A549 (cell line): ENCODE measurements at places on chromosomes 7 and 10.

DNA sequence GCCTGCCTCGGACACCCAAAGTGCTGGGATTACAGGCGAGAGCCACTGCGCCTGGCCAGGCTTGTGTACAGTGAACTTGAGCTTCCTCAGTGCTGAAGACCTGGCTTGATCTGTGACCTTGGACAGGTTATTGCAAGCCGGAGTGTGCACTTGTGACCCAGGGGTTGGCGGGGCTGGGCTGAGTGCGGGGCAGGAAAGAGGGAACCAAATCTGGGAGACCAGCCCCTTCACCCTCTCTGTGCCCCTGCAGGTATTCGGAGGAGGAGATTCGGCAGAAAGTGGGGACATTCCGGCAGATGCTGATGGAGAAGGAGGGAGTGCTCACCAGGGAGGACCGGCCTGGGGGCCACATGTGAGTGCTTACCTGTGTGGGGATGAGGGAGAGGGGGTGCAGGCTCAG lies 46.2 kb downstream of the SRRM3 start:
- DNase-seq: no peak

- no peak for DNase-seq
These were observed 14.1 kb upstream of the WDR86 start for GRCh38 chr7:151423936-151424335.

DNA sequence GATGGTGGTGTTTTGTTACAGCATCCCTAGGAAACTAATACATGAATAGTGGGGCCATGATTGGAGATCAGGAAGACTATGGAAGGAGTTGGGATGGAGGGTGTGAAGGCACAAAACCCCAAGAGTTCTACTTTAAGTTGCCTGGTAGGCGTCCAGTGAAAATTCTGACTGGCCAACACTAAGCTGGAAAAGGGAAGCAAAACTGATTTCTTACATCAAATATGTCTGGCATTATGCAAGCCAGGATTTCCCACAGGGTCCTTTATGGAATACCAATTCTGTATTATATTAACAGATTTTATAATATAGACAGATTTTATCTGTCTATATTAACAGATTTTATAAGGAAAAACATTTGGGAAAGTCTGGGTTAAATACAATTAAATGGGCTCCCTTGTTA lies 16.2 kb downstream of the CPVL start:
- no peak for DNase-seq

- no peak for DNase-seq
These were observed 13.3 kb upstream of the IFIT1B start for GRCh38 chr10:89364531-89364930.

- DNase-seq: peak; percentile 79
These were observed at the start of gene SUN1 for GRCh38 chr7:832167-832967. SUN1 (plus strand) TSS chr7:832476; CDS start chr7:832525, 49 bp downstream.

DNA sequence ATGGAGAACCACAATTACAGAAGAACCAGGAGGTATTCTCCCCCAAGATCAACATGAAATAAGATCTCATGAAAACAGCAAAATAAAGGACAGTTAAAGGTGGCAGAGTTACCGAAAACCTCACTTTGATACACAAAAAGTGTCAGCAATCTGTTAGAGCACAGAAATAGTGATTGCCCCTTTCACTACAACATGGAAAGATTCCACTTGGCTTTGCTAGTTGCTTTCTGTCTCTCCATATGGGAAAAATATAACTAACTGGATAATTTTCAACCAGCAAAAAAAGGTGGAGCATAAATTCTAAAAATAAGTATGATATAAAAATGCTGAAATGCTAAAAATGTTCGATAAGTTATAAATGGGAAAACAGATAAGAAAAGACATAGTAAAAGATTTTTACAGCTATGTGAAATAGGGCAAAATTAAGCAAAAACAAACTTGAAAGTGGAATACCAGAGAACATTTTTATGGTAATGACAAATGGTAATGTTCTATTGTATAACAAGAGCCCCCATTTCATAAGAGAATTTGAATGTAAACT lies 90.2 kb downstream of the GPR85 start:
- no peak for DNase-seq

GRCh38 chr7:47893238-47893637 lies 55.0 kb downstream of the PKD1L1 start:
- peak; percentile 22 for DNase-seq

- peak; percentile 27 for DNase-seq
These were observed 19.5 kb upstream of the PPP1R3C start for GRCh38 chr10:91652364-91652763.

GRCh38 chr7:13603661-13604060 lies 385.8 kb downstream of the ETV1 start:
- no peak for DNase-seq

- DNase-seq: no peak
These were observed 14.2 kb downstream of the FBH1 start for GRCh38 chr10:5904227-5904626.

GRCh38 chr10:20912969-20913368 lies 15.9 kb upstream of the NEBL start:
- DNase-seq: no peak

DNA sequence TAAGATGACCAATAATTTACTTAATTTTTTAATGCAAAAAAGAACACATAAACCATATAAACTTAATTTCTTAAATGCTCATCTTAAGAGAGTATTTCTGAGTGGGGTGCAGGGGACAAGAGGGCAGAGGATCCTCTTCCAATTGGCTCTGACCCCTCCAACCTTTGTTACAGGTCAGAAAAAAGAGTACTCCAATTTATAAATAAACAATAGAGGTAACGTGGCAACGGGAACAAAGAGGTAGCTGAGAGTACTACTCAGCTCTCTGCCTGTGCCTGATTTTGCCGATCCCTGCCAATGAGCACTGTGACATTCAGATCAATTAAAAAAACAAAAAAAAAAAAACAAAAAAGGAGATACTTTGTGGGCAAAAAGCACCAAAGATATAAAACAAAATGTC lies 307.9 kb downstream of the PARD3 start:
- no peak for DNase-seq

DNA sequence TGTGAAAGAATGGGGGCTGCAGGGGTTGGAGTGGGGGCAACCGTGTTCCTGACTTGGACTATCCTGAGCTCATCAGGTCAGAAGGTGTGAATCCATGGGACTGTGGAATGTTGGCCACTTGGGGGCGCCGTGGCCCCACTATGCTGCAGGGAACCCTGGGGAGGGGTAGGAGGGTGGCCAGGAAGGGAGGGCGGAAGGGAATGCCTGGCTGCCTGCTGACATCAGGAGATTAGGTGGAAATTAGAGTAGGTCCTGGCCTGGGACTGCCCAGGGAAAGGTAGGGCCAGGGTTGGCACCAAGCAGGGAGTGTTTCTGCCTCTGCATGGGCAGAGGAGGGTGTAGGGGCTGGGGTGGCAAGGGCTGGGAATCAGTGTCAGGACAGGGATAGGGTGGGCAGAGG lies 65.8 kb upstream of the PRSS58 start:
- peak; percentile 28 for DNase-seq

- no peak for DNase-seq
These were observed 26.0 kb upstream of the PCBD1 start for GRCh38 chr10:70914316-70914864.

DNA sequence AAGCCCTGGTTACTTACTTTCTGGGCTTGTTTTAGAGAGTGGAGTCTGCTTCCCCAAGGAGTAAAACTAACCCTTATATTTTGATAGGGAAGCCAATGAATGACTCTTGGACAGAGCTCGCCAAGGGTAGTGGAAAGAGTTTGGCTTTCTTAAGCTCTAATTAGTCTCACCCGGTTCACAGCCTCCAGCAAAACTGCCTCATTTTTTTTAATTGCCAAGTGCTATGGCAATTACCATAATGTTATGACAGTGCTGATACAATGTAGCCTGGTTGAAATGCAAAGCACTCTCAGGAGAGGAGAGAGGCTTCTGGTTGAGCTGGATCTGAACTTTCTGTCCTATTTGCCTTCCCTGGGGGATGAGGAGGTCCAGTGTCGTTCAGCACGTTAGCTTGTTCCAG lies 376.1 kb upstream of the CHRM2 start:
- DNase-seq: no peak

GRCh38 chr10:63003816-63004453 lies 129.2 kb upstream of the NRBF2 start:
- peak; percentile 28 for DNase-seq

DNA sequence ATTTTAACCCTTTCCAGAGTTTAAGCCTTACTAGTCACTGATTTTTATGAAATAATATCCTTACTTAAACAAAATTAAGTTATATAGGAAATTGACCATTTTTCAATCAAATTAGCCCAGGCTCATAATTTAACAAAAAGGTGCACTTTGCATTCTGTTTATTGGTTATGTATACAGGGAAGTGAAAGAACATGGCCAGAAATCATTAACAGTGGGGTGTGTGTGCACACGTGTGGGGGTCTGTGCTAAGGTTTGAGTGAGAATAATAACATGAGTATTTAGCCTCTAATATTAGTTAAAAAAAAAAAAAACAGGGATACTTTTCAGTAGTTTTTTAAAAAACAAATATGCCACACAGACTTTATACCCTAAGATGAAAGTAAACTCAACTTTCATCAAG lies 510.5 kb upstream of the PFKP start:
- DNase-seq: no peak

DNA sequence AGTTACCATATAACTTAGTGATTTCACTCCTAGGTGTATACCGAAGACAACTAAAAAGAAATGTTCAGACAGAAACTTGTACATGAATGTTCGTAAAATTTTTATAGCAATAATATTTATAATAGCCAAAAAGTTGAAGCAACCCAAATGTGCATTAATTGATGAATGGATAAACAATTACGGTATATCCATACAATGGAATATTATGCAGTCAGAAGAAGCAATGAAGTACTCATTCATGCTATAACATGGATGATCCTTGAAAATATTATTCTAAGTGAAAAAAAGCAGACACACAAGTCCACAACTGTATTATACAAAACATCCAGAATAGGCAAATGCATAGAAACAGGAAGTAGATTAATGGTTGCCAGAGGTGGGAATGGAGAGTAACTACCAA lies 183.9 kb downstream of the RNLS start:
- no peak for DNase-seq

DNA sequence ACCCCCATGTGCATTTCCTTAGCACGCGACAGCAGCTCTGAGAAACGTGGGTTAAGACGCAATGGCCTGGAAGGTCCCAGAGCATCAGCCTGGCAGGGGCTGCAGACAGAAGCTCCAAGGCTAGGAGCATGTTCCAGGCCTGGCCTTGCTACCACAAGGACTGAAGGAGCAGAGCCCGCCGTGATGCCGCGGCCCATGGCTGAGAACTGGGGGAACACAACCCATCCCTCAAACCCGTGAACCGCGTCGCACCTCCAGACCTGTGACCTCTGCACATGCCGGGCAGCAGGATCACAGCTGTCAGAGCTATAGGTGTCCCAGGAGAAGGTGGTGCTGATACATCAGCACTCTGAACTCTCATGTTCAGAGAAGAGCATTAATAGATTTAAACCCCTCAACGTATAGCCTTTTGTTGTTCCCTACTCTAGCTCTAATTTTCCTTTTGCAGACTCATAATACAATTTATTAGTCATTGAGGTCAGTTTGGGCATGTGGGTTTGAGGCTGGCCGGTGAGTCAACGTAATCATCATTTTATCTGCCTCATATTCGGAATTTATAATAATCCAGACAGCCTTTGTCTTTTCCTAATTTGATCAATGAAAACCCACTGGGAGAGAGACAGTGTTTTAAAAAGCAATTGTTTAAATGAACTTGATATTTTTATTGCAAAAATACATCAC lies 222.5 kb upstream of the TCERG1L start:
- no peak for DNase-seq

- DNase-seq: no peak
These were observed 63.8 kb downstream of the MTPN start for GRCh38 chr7:135913404-135913803.

DNA sequence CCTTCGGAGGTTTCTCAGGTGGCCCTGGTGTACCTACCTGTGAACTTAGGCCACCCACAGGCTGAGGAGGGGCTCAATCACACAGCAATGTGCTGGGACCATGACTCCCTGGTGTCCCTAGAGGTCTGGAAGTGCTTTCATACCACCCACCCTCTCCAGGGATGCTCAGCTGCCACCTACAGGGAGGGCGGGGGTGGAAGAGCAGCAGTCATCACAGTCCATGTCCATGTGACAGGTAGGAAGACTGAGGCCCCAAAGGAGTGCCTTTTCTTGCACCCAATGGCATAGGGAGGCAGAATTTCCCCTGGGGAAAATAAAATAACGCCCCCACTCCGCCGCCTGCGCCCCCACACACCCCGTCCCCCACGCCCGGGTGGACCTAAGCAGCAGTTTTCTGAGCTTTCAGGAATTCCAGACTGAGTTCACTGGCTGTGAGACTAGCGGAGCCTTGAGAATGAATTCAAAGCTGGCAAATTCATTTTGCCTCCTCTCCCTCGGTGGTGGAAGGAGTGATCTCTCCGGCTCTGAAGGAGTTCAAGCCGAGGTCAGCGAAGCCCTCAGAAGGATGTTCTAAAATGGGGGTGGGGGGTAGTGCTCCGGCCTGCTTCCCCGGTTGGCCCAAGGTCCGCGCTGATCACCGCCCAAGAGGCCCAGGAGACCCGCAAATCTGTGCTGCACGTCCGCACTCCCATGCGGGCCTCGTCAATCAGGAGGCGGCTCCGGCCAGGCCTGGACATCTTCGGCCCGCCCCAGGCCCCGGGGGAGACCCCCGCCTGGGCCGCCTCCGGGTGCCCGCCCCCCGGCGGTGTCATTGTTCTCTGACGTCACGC lies 2.1 kb upstream of the ZMIZ1 start:
- DNase-seq: peak; percentile 92

- DNase-seq: no peak
These were observed 700.5 kb downstream of the GRID1 start for GRCh38 chr10:85666102-85666501.

DNA sequence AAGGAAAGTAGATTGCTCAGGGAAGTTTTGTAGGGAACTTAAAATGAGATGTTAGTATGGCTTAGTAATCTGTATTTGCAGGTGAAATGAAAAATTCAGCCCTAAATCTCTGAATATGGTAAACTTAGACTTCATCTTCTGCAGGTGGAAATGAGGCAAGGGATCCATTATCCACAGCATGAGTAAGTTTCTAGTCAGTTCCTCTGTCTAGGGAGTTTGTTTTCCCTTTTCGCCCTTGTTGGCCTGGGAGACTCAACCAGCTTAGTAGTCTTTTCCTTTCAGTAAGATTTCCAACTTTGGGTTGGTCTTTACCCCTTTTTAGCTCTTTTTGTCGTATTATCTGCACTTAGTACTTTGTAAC lies 65.6 kb downstream of the ZEB1 start:
- no peak for DNase-seq

GRCh38 chr10:113921561-113922370 lies 67.3 kb downstream of the NHLRC2 start:
- no peak for DNase-seq

DNA sequence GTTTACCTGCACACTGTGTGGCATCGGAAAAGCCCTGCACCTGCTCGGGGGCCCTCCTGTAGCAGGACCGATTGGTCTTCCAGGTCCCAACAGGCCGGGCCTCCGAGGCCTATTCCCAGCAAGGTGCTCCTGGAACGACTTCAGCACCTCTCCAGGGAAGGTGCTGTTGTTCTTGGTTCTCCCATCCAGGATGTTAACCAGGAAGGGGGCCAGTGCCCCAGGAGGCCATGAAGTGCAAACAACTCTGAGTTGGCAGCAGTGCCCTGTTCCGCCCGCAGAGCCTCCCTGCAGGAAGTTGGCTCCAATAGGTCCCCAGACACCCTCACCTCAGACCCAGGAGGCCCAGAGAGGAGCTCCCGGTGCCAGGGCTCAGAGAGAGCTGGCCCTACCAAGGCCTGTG lies 64.0 kb upstream of the DUSP5 start:
- no peak for DNase-seq
